Stimulated activated CD8-positive, alpha-beta memory T cell treated with anti-CD3 and anti-CD28 coated beads, Interleukin-12 subunit alpha, Interleukin-12 subunit beta, amount 100 ng/mL, for 4 hours (primary cell): ENCODE measurements at places on chromosomes 6 and 20.

GRCh38 chr20:54084727-54085388, 14.5 kb upstream of the BCAS1 start:
- no peak for DNase-seq

DNA sequence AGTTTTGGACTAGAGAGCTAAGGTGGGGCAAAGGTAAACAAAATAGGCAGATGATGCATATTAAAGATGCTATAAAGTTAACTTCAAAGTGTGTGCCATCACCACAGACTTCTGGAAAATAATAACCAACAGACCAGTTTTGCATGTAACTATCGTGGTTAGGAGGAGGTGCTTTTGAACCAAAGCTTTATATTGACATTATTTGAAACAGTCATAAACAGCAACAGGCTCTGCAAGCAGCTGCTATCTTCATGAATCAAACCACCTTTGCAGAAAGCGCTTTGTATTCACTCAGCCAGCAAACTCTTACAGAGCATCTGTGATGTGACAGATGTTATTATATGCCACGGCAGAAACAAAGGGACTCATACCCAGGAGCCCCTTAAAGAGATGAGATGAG, 81.9 kb downstream of the CRYBG1 start:
- no peak for DNase-seq

GRCh38 chr20:15905661-15906060, 667.6 kb downstream of the KIF16B start:
- DNase-seq = no peak

GRCh38 chr20:16301986-16302385, 271.3 kb downstream of the KIF16B start:
- no peak for DNase-seq

DNA sequence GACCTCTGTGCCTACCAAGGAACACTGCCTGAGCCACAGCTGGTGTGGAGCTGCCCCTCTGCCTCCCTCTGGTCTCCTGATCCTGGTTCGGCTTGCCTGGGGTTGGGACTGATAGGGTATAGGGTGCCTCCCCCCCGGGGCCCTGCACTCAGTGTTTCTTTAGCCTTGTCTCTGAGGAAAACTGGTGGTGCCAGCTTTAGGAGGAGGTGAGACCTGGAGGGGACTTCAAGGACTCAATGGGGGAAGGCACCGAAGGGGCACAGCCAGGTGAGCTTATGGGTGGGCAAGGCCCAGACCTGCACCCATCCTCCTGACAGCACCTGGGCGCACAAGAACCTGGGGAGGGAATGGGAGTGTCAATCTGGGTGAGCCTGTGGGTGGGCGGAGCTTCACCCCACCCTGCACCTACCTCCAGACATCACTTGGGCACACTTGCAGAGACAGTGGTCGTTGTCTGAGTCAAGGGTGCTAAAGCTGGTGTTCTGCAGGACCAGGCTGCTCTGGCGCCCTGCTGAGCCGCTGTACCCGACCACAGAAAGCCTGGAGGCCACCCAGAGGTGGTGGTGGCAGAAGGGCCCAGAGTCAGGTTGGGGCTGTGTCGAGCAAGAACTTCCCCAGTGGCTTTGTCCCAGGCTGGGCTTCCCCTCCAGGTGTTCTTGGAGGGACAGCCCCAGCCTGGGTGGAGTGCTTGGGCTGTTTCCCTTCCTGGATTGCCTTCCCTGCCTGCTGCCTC, 40.5 kb downstream of the FAM110A start:
- no peak for DNase-seq

DNA sequence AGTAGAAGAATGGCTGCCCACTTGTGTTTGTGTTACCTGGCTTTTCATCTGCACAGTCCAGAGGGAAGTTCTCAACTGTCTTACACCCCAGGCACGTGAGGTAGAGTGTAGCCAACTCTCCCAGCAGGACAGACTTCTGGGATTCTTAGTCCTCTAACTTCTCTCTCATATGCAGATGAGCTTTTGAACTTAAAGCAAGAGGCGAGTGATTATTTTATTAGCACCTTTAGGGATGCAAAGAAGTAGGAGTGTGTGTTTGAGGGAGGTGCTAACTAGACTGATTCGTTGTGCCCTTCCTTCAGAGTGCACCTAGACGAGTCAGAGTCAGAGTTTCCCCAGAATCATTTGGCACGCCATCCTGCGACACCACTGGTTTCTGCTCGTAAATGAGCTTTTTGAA, 10.8 kb downstream of the CDYL start:
- DNase-seq = no peak

DNA sequence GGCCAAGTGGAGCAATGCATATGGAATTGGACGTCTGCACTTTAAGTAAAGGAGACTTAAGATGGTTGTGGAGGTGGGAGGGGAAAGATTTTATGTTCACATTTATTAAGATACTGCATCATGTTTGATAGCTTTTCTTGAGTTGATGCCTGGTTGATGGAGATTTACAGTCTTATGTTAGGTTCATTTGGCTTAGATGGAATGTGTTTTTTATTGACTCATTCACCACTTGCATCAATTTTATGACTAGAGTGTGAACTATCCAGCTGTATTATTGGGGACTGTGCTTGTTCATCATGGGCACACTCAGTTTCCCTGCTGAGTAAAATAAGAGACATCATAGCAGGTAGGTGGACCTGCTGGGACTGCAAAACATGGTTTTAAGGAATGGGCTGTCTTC, 91.2 kb upstream of the SCP2D1 start:
- DNase-seq = no peak

DNA sequence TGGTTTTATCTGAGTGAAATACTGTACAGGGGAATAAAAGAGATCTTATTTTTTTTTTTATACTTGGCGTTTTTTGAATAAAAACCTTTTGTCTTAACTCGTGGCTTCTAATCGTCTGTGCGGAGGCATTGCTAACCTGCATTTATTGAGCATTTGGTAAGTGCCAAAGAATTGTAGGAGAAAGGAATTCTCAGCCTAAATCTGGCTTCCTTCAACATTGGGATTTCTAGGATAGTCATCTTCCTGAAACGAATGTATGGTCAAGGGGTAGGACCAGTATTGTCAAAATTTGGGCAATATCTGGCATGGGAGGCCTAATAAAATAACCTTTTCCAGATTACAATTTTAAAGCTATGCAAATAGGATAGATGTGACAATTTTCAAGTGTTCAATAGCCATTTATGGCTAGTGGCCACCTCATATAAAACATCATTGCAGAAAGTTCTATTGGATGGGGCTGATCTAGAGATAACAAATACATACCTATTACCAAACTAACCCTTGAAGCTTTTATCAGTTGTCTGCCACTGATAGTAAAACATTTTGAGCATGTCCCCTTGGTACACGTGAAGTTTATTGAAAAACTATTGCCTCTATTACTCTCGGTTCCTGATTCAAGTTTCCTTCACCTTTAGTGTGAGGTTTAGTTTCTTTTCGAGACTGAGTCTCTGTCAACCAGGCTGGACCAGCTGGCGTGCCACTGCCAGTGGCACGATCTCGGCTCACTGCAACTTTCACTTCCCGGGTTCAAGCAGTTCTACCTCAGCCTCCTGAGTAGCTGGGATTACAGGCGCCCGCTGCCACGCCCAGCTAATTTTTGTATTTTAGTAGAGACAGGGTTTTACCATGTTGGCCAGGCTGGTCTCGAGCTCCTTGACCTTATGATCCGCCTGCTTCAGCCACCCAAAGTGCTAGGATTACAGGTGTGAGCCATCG, 5.6 kb downstream of the PIM1 start:
- no peak for DNase-seq

DNA sequence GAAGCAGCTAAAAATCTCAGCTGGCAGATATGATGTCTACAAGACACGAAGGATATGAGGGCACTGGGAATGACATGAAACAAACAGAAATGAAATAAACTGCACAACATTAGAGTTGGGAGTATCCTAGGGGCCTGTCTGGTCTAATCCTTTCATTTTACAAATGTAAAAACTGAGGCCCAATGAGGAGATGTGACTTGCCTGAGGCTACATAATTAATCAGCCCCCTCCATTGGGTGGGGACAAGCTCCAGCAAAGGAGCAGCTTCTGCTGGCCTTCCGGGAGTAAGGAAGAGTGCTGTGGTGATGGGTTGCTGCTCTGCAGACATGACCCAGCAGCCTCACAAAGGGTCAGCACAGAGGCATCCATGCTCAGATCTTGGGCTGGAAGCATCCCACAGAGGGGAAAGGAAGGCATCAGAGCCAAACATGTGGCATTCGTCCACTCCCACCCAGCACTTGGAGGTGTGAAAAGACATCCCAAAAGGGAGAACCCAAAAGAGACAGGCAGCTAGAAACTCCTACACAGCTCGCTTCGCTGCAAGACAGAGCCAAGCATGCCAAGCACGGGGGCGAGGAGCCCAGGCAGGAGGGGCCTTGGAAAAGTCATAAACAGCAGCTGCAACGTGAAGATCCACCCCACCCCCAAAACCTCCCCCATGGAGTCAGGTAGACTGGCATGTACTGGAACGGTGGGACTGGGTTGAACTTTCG, 183.7 kb downstream of the UNC5CL start:
- no peak for DNase-seq

GRCh38 chr20:57686931-57687652, 22.7 kb downstream of the PMEPA1 start:
- no peak for DNase-seq

DNA sequence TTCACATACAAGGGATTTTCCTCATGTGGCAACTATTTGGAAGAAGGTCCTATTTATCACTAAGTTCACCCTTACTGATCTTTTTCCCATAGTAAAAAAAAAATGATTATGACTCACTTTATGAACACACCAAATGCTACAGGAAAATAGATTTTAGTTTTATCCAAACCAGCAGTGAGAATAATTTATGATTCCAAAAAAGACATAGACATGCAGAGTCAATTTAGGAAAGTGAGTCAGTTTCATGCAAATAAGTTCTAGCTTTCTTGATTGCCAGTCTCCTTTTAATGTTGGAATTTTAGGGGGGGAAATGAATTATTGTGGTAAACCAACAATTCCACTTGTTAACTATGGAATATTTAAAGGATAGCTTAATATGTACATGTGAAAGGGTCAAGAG, 64.0 kb upstream of the RNF146 start:
- DNase-seq = no peak

GRCh38 chr6:135842618-135843392, 8.7 kb upstream of the PDE7B start:
- no peak for DNase-seq

GRCh38 chr6:5506597-5506996, 245.3 kb downstream of the FARS2 start:
- no peak for DNase-seq

DNA sequence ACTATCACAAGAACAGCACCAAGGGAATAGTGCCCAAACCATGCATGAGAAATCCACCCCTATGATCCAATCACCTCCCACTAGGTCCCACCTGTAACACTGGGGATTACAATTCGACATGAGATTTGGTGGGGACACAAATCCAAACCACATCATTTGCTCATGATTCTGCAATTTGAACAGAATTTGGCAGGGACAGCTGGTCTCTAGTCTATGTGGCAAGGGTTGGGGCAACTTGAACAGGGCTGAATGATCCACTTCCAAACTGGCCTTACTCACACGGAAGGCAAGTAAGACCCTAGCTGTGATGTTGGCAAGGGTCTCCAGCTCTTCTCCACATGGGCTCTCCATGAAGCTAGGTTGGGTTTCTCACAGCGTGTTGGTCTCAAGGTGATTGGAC, 10.1 kb upstream of the FKBP5 start:
- DNase-seq = no peak

- DNase-seq = no peak
Measured at GRCh38 chr6:85747666-85748065, 105.0 kb upstream of the SYNCRIP start.

- no peak for DNase-seq
Measured at GRCh38 chr6:140586426-140587061, 1212.1 kb upstream of the CITED2 start.

DNA sequence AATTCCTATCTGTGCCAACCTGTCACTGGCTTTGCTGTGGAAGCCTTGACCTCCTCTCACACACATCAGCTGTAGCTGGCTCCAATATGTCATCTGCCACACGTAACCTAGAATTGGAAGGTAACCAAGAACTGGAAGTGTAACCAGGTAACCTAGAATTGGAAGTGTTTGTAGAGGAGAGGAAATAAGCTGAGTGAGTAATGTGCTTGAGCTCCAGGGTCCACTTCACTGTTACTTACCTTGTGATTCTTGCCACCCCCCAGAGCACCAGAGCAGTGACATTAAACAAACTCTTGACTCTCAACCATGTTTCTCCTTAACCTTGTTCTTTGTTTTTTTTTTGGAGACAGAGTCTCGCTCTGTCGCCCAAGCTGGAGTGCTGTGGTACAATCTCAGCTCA, 350.5 kb downstream of the NRN1 start:
- no peak for DNase-seq

- DNase-seq = no peak
Measured at GRCh38 chr6:14278446-14278845, 160.9 kb downstream of the CD83 start.

- DNase-seq = no peak
Measured at GRCh38 chr20:8421981-8422380, 289.9 kb downstream of the PLCB1 start.

DNA sequence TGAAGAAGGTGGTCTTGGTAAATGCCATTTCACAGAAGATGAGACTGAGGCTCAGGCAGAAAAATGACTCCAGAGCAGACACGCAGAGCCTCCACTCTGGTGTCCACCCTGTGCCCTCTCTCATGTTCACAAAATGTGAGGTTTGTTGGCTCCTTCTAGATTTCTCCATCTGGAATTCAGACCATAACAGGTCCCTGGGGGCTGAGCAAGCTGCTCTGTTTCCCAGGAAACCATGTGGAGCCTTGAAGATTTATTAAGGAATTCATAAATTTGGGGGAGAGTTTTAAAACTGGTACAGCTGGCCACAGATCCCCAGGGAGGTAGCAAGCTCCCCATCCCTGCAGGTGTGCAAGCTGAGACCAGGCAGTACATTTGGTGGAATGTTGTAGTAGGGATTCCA, 38.8 kb upstream of the SIRPA start:
- no peak for DNase-seq

DNA sequence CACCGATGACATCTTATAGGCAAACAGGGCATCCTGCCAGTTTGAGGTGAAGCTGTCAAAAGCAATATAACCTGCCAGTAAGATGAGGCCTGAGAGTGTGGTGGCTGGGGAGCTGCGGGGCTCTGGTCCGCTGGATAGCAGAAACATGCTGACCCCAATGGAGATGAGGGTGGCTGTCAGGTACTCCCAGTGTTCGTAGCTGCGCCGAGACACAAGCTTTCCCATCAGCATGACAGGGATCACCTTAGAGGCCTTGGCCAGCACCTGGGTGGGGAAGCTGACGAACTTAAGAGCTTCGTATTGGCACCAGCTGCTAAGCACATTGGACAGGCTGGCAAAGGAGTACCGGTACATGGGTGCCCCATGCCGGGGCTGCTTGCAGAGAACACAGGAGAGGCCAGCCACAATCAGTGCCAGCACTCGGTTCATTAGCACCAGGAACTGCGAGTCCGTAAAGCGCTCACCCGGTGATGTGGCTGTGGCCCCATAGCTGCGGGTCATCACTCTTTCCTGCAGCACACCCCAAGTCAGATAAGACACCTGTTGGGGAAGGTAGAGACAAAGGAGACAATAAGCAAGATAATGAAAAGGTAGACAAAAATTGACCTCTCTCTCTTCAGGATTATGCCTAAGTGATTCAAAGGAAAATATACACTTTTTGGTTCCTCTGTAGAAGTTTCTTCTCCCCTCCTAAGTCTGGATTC, 2.1 kb downstream of the SLC35B2 start:
- no peak for DNase-seq

GRCh38 chr6:156659822-156660198, 117.4 kb upstream of the ARID1B start:
- DNase-seq = no peak

GRCh38 chr6:145621776-145622175, 113.5 kb downstream of the EPM2A start:
- no peak for DNase-seq

- DNase-seq = no peak
Measured at GRCh38 chr6:148329596-148330381, 12.8 kb upstream of the SASH1 start.

GRCh38 chr20:64244281-64244805, 11.2 kb upstream of the PCMTD2 start:
- DNase-seq = no peak
